MCF 10A (cell line): ENCODE measurements at places on chromosomes 1 and 21. TPM values are rescaled to one million over a fixed set of nuclear protein-coding genes. Genes with fewer than 3 reads are reported as not detected.

- H3K4me1 ChIP-seq, result peaks cover 26% of the 10 kb centered on the region
- DNase-seq, result no peak
- H3K4me3 ChIP-seq, result no peak overlapping the region
- no peaks in the 10 kb centered on the region for H3K27me3 ChIP-seq
Observed at GRCh38 chr1:25553749-25554429, 10.5 kb downstream of the LDLRAP1 start.

CRYAA gene
- not detected in 2 replicates for total RNA-seq

- H3K36me3 ChIP-seq, result no peaks in the 10 kb centered on the region
- H3K27ac ChIP-seq, result no peak within 1 kb of the TSS
- H3K4me3 ChIP-seq, result no peak within 1 kb of the TSS
- peaks cover 65% of the 10 kb centered on the region for H3K27me3 ChIP-seq
- no peak for DNase-seq
Observed at GRCh38 chr1:55039342-55040082, at the start of gene PCSK9. Gene PCSK9 (plus strand): TSS chr1:55039548. CDS start chr1:55039838, 290 bp downstream.

GRCh38 chr21:16563116-16563515 is 833.3 kb downstream of the USP25 start:
- no peaks in the 10 kb centered on the region for H3K36me3 ChIP-seq
- peak overlapping the region; percentile 59 for H3K27ac ChIP-seq
- peaks cover 11% of the 10 kb centered on the region for H3K4me1 ChIP-seq

GRCh38 chr1:97996880-97997279 is 76.0 kb upstream of the DPYD start:
- peaks cover 14% of the 10 kb centered on the region for H3K4me1 ChIP-seq
- no peaks in the 10 kb centered on the region for H3K27me3 ChIP-seq

- no peak overlapping the region for H3K4me3 ChIP-seq
- H3K4me1 ChIP-seq, result no peaks in the 10 kb centered on the region
- no peak for DNase-seq
- H3K27me3 ChIP-seq, result peaks cover 46% of the 10 kb centered on the region
- no peak overlapping the region for H3K27ac ChIP-seq
Observed at GRCh38 chr1:69824932-69825331, 257.2 kb downstream of the LRRC7 start.

DNA sequence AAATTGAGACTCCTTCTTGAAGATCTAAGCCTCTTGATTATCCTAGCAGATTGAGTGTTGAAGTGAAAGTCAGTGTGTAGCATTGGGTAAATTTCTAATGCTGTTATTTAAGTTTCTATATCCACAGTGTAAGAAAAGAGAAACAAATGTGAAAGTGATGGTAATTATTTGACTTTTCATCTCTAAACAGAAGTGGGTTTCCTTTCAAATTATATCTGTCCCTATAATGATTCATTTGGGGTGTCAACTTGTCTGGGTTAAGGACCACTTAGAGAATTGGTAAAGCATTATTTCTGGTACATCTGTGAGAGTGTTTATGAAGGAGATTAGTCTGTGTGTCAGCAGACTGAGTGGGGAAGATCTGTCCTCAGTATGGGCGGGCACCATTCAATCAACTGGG is 133.0 kb upstream of the HMCN1 start:
- H3K27me3 ChIP-seq, result no peaks in the 10 kb centered on the region
- no peak overlapping the region for H3K4me3 ChIP-seq
- no peak overlapping the region for H3K27ac ChIP-seq
- H3K36me3 ChIP-seq, result no peaks in the 10 kb centered on the region

- peak overlapping the region; percentile 54 for H3K27ac ChIP-seq
- DNase-seq, result peak; percentile 92
- no peaks in the 10 kb centered on the region for H3K27me3 ChIP-seq
Observed at GRCh38 chr1:38027201-38028104, 14.9 kb downstream of the UTP11 start.

SFN gene
- 270 and 337 TPM in 2 replicates for total RNA-seq

ADAMTS1 gene
- 1.3 and 1.4 TPM in 2 replicates for total RNA-seq
